ENCODE measurements at places on chromosomes 4 and X. TPM values are rescaled to one million over a fixed set of nuclear protein-coding genes. Genes with fewer than 3 reads are reported as not detected.
A peak's percentile ranks its signal among the peaks of the same experiment; 100 is the strongest.

DNA sequence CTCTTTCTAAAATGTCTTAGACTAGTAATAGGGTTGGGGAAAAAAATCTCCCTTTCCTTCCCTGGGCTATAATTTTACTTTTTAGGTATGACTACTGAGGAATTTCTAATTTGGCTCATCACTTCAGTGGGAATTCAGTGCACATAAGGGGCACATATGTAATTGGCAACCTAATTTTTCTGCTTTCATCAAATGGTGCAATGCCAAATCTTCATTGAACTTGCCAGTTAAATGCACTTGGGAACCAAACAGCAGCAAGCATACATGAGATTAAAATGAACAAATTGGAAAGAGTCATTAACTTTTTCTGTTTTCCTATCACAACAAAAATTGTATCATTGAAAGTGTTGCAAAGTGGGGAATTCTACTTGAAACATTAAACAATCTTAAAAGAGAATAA, 2.9 kb upstream of the CCSER1 start:
- H3K4me3 ChIP-seq = no peak overlapping the region
- no peak for DNase-seq
- H3K4me1 ChIP-seq = no peaks in the 10 kb centered on the region
- H3K27me3 ChIP-seq = no peaks in the 10 kb centered on the region

The ART3 gene
- total RNA-seq = 0.55 TPM

DNA sequence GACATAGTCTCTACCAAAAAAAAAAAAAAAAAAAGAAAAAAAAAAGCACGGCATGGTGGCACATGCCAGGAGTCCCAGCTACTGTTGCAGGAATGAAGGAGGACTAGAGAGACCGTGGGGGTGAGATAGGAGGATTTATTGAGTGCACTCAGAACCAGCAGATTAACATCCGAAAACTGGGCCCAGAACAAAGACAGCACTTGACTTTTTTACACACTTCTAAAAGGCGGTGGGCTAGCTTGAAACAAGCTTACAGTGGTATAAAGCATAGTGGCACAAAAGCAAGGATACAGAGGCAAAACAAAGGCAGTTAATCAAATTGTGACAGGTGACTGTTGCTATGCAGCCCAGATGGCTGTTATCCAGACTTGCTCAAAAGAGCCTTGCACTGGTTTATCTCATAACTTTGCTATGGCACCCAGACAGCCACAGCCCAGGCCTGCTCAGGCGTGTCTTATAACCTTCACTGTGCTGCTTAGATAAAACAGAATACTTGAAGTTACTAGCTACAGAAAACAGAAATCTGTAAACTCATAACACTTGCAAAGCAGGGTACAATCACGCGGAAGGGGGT, 9.9 kb upstream of the PI4K2B start:
- no peaks in the 10 kb centered on the region for H3K36me3 ChIP-seq
- H3K27ac ChIP-seq = no peak overlapping the region
- H3K4me1 ChIP-seq = no peaks in the 10 kb centered on the region
- H3K4me3 ChIP-seq = no peak overlapping the region
- DNase-seq = no peak
- no peaks in the 10 kb centered on the region for H3K27me3 ChIP-seq

- no peak for DNase-seq
- H3K4me3 ChIP-seq = no peak overlapping the region
- no peaks in the 10 kb centered on the region for H3K4me1 ChIP-seq
- no peaks in the 10 kb centered on the region for H3K27me3 ChIP-seq
Measured at GRCh38 chr4:170888660-170889059, 798.9 kb upstream of the AADAT start.

DNA sequence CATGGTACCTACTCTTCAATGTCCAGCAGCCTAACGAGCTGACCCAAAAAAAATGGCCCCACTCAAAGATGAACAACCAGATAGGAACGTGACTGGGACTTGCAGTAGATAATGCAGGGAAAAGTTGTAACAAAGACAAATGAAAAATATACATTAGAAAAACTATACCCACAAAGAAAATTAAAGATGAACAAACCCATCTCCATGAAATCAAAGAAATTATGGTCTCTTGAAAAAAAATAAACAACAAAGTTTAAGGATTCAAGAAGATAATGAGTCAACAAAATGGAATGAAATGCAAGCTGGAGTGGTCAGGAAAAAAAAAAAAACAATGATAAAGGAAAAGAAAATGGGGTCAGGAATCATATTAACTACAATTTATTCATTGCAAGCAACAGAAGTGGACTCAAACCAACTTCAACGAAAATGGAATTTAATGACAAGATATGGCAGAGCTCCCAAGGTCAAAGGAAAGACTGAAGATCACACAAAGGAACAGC, 309.8 kb upstream of the GALNT7 start:
- H3K27me3 ChIP-seq = no peaks in the 10 kb centered on the region
- no peak for DNase-seq
- H3K4me3 ChIP-seq = no peak overlapping the region
- no peaks in the 10 kb centered on the region for H3K4me1 ChIP-seq

DNA sequence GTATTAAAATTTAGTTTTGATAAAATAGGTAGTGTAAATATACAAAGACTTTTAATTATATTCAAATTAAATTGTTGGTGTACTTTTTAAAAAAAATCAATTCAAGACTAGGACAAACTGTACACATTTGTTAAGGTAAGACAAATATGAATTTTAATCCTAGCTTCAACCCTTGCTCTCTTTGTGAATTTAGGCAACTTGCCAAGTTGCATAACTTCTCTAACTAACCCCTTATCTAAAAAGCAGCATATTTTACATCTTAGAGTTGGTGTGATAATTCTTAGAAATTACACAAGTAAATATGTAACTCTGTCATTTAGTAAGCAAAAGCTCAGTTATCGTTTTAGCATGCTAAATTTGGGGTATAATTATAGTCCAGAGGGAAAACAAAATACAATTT, 78.1 kb upstream of the FSTL5 start:
- H3K27me3 ChIP-seq = no peaks in the 10 kb centered on the region
- no peak for DNase-seq
- H3K4me1 ChIP-seq = no peaks in the 10 kb centered on the region
- no peak overlapping the region for H3K27ac ChIP-seq

DNA sequence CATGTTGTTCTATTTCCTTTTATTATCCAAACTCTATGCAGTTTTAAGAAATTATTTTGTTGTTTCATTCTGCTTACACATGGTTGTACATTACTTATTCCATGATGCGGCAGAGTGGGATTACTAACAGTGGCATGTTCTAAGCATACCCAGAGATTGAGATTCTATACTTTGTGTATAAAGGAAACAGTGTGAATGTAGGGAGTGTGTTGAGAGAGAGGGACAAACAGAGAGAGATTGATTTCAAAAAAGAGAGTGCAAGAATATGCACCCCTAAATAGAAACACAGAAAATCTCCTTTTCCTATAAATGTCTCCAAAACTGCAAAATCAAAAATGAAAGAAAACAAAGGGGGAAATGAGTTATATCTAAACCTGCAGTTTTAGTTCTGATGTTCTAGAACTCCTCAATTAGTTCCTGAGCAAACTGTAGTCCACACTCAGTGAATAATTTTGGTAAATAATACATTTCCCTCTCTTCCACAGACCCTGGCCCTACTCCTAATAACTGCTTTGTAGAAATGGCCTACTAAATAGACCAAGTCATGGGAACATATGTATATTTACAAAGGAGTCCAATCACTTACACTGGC, 31.0 kb downstream of the SLC9B1 start:
- H3K27ac ChIP-seq = no peak overlapping the region
- no peak overlapping the region for H3K4me3 ChIP-seq
- no peaks in the 10 kb centered on the region for H3K4me1 ChIP-seq
- H3K27me3 ChIP-seq = no peaks in the 10 kb centered on the region
- H3K36me3 ChIP-seq = no peaks in the 10 kb centered on the region
- no peak for DNase-seq

- H3K27ac ChIP-seq = no peak overlapping the region
- H3K4me3 ChIP-seq = no peak overlapping the region
- no peaks in the 10 kb centered on the region for H3K36me3 ChIP-seq
Measured at GRCh38 chrX:21691512-21692018, 33.4 kb upstream of the KLHL34 start.

The CXorf49 gene
- total RNA-seq = not detected

GRCh38 chr4:1902243-1902642, 31.1 kb downstream of the NSD2 start:
- no peak for DNase-seq
- no peak overlapping the region for H3K4me3 ChIP-seq
- no peaks in the 10 kb centered on the region for H3K4me1 ChIP-seq
- H3K27me3 ChIP-seq = no peaks in the 10 kb centered on the region
- no peaks in the 10 kb centered on the region for H3K36me3 ChIP-seq
- no peak overlapping the region for H3K27ac ChIP-seq

GRCh38 chr4:159003420-159004253, 99.2 kb upstream of the RAPGEF2 start:
- no peaks in the 10 kb centered on the region for H3K27me3 ChIP-seq
- H3K4me1 ChIP-seq = no peaks in the 10 kb centered on the region
- H3K4me3 ChIP-seq = no peak overlapping the region
- DNase-seq = no peak
- no peak overlapping the region for H3K27ac ChIP-seq

DNA sequence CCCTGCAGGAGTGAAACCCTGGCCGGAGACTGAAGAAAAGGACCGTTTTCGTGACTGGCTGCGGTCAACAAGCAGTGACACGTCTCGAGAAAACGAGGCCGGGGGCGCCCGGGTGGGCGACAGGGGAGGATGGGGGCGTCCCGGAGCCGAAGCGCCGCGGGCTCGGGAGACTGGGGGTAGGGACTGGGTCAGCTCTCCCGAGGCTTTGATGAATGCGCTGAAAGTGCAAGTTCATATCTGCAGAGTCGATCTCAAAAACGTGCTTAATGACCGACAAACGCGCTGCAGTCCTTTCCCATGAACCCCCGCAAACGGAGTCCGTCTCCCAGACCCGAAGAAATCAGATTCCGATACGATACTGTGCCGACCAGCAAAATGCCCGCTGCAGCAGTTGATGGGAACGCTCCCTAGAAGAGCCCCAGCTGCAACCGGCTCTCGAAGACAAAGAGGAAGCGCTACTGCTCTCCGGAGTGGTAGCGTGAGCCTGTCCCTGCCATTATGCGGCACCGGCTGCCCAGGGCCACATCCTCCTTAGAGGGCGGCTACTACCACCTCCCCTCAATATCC, 806 bp upstream of the CD99L2 start:
- peak overlapping the region; percentile 76 for H3K27ac ChIP-seq
- no peaks in the 10 kb centered on the region for H3K4me1 ChIP-seq
- peak; percentile 22 for DNase-seq

DNA sequence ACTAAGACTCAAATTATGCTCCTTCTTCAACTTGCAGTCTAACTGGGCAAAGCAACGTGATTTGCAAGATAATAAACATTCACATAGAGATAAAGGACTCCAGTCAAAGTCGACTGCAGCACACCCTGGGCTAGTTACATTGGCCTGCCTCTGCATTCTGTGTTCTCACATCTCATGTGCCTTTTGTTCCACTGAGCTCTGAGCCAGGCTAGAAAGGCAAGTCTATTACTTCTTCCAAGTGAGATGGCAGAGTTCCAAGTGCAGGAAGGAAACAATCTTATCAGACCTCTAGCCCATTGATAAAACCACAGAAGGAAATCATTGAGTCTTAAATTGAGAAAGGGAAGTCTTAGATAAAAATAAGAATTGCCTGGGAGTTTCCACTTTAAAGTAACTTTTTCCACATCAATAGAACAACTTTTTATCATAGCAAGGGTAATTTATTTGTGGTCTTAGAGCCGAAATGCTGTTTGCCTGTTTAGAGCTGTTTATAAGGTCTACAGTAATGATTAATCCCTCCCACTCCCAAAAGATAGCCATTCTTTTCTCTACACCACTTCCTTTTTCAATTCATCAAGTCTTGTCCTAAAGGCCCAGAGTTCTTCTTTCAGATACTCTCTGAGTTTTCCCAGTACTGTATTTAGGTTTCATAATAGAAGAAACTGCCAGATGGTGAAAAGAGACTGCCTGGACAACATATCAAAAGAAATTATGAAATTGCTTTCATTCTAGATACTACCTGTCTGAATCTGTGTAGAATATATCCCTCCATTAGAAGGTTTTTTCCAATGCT, 200.2 kb downstream of the GUCY2F start:
- no peak for DNase-seq
- no peaks in the 10 kb centered on the region for H3K36me3 ChIP-seq
- no peaks in the 10 kb centered on the region for H3K4me1 ChIP-seq
- H3K27ac ChIP-seq = no peak overlapping the region
- no peak overlapping the region for H3K4me3 ChIP-seq

- no peak overlapping the region for H3K27ac ChIP-seq
- DNase-seq = no peak
- H3K4me1 ChIP-seq = peaks cover 7% of the 10 kb centered on the region
- no peak overlapping the region for H3K4me3 ChIP-seq
Measured at GRCh38 chr4:155535802-155536454, 130.7 kb upstream of the GUCY1A1 start.

The MAGED4B gene
- 13.9 TPM for total RNA-seq

The PAPSS1 gene
- total RNA-seq = 81.8 TPM

The NPNT gene
- total RNA-seq = 23.3 TPM

- no peaks in the 10 kb centered on the region for H3K27me3 ChIP-seq
- no peaks in the 10 kb centered on the region for H3K36me3 ChIP-seq
- no peaks in the 10 kb centered on the region for H3K4me1 ChIP-seq
- no peak overlapping the region for H3K27ac ChIP-seq
Measured at GRCh38 chr4:149347139-149347538, 468.5 kb downstream of the IQCM start.

The GLRA2 gene
- total RNA-seq = not detected

The ZCCHC4 gene
- 33.3 TPM for total RNA-seq

DNA sequence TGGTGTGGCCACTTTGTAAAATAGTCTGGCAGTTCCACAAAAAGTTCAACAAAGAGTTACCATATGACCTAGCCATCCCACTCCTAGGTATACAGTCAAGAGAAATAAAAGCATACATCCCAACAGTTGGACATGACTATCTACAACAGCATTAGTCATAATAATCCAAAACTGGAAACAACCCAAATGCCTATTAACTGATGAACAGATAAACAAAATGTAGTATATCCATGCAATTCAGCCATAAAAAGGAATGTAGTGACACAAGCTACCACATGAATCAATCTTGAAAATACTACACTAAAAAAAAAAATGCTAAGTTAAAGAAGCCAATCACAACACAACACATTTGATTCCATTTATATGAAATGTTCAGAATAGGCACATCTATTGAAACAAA, 16.1 kb downstream of the MED14 start:
- no peaks in the 10 kb centered on the region for H3K36me3 ChIP-seq
- H3K27me3 ChIP-seq = no peaks in the 10 kb centered on the region
- no peak overlapping the region for H3K4me3 ChIP-seq
- DNase-seq = no peak
- no peaks in the 10 kb centered on the region for H3K4me1 ChIP-seq
